Chondrocyte (in vitro differentiated cells): ENCODE measurements at places on chromosomes 12 and 14.

DNA sequence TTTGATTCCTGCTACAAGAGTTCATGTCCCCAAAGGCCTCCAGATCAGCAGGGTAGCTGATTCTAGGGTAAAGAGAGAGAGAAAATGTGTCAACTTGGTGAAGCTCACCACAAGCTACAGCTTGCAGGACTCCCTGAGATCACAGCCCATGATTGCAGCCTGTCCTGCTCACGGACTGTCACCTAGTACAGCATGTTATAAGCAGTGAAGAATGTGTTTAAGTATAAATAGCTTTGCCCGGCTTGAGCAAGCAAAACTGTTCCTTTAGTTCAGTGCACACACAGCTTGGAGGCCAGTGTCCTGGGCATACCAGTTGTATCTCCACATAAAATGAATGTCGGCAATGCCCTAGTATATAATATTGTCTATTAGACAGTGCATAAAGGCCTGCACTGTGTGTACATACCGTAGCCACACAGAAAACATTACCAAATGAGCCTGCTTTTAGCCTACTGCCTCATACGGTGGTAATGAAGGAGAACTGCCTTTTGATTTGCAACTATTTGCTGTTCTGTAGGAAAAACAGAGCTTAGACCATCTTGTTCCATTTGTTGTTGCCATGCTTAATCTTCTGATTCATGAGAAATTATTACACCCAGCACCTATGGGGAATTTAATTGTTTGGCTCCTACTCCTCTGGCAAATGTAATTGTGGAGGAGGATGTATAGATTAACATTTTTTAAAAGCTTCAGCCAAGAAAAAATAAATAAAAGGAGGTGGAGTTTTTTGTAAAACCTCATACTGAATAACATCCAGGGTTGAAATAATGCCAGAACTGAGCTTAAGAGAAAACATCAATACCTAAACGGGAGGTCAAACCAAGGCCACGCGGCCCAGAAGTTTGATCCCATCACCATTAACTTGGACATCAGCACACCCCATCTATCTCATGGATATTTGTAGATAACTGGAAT lies 108.1 kb upstream of the G2E3 start:
- DNase-seq, result no peak

DNA sequence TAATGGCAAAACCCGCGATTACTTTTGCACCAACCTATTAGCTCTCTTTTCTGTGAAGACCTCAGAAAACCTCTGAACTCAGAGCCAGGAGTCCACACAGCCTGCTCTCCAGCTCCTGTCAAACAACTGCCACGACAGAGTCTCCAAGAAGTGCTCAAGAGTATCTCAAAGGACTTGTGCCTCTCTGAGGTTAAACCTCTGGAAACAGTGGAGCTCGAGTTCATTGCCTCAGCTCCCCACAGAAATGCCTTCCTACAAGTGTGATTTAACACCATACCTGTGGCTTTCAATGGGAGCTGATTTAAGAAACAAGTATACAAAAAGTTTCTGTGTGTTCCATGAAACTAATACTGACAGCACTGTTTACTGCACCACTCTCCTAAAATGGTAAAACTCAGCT lies 20.1 kb downstream of the ACTN1 start:
- no peak for DNase-seq

DNA sequence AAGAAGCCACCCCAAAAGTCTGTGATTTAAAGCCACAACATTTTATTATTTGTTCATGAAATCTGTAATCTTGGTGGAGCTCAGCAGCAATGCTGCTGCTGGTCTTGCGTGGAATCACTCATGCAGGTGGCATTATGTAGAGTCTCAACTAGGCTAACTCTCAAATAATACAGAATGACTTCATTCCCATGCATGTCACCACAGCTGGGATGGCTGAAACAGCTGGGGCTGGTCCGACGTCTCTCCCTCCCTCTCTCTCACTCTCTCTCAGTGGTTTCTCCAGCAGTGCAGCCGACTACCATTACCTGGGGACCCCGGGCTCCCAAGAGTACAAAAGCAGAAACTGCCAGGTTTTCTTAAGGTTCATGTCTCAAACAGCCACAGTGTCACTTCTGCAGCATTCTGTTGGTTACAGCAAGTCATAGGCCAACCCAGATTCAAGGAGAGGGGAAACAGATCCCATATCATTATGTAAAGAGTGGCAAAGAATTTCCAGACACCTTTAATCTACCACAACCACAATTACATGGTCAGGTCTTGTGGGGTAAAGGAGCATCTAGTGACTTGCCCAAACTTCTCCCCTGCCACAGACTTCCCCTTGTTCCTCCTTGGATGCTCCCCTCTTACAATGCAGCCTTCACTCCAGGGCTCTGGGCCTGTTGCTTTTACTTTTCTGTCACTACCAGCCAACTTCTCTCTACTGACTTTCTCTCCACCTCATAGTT lies 192.0 kb upstream of the HMGA2 start:
- no peak for DNase-seq

- DNase-seq, result peak; percentile 84
These were observed 10.9 kb downstream of the TNS2 start for GRCh38 chr12:53060721-53061276.

DNA sequence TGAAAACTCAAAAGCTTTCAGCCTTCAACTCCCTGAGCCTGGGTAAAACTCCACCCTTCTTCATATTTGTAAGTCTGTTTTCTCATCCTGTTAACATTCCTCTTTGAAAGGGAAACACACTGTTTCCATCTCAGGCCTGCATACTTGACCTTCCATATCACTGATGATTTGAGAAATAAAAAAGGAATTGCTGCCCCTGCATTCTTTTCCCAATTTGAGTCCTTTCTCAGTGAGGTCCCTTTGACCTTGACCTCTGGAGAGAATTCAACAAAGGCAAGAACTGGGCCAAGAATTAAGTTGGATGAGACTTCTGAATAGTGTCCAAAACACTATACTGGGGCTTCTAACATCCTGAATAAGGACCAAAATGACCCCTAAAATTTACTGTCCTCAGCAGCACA lies 108.0 kb downstream of the AEBP2 start:
- no peak for DNase-seq

DNA sequence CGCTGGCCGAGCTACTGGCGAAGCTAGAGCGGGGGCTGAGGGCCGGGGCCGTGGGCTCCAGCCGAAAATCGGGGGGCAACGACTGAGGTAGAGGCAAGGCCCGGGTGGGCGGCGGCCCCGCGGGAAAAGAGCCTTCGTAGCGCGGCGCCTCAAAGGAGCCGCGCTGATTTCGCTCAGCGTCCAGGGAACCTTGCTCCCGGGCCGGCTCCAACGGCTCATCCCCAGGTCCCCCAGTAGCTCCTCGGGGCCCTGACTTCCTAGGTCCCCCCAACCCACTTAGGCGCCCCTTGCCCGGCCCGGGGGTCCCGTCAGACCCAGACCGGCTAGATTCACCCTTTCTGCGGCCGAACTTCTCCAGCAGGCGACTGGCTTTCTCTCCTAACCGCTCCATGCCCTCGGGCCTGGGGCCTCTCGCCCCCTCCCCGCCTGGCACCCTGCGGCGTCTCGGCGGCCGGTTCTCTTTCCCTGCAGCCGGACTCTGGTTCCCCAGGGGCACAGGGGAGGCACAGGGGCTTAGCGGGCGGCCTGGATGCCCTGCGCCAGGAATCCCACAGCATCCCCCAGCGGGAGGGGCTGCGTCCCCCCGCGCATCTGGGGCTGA lies 375 bp downstream of the AJUBA start:
- DNase-seq, result no peak

GRCh38 chr12:57724003-57724935 lies 14.3 kb downstream of the AGAP2 start:
- DNase-seq, result no peak

DNA sequence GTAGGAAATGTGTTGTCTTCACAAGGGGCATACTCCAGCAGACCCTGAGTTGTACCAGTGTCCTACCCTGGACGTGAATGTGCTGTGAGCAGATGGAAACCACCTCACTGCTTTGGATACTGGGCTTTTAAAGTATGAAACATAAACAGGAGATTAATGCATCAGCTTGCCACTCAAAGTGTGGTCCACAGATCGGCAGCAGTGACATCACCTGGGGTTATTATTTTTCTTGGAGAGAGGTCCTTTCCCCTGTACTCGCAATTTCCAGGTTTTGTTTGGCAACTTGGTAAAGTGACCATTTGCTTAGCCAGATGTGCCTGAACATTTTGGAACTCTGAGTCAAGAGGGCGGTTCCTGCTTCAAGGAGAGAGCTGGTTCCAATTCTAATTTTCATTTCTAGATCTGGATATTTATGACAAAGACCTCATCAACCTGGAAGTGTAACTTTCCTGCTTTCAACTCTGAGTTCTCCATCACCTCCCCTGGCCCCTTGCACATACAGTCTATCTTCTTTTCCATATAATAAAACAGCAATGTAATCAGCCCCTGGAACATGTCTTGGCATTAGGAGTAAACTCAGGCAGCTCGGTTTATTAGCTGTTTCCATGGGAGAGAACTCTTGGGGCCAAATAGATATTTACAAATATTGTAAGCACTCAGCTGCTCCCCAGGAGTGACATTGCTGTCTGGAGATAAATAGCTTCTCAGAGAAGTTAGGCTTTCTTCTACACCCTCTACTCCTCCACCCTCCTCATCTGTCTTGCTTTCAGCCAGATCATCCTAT lies 237.0 kb upstream of the TBX3 start:
- DNase-seq, result no peak

DNA sequence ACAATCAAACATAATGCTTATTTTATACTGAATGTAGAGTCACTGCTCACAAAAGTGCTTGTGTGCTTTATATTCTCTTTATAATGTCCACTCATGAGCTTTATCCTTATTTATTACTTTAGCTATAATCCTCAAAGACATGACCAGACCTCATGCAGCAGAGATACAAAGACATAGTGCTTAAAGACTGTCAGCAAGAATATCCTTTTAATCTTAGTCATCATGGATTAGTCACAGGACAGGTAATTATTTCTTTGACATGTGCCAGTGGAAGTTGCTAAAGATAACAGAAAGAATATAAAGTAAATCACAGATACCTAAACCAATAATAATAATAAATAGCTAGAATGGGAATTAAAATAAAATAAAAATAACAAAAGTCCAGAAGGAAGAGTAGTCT lies 707.5 kb downstream of the BCL11B start:
- no peak for DNase-seq

- no peak for DNase-seq
These were observed 3.6 kb downstream of the IFT43 start for GRCh38 chr14:75989134-75989533.

- DNase-seq, result no peak
These were observed 68.5 kb downstream of the BHLHE41 start for GRCh38 chr12:26056335-26056734.

- DNase-seq, result no peak
These were observed 32.3 kb downstream of the EFCAB11 start for GRCh38 chr14:89922031-89922907.

GRCh38 chr12:29863665-29864064 lies 79.9 kb upstream of the TMTC1 start:
- DNase-seq, result no peak

DNA sequence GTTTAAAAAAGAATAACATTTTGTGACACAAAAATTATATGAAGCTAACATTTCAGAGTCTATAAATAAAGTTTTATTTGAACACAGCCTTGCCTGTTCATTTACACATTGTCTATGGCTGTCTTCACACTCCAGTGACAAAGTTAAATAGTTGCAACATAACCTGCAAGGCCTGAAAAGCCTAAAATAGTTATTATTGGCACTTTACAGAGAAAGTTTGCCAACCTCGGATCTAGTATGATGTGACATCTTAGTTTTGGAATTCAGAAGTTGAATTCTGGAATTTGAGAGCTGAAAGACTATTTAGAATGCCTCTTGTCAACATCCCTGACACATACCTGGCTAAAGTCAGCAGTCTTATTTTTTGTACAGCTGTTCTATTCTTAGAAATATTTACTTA lies 68.3 kb downstream of the DYRK2 start:
- DNase-seq, result no peak

DNA sequence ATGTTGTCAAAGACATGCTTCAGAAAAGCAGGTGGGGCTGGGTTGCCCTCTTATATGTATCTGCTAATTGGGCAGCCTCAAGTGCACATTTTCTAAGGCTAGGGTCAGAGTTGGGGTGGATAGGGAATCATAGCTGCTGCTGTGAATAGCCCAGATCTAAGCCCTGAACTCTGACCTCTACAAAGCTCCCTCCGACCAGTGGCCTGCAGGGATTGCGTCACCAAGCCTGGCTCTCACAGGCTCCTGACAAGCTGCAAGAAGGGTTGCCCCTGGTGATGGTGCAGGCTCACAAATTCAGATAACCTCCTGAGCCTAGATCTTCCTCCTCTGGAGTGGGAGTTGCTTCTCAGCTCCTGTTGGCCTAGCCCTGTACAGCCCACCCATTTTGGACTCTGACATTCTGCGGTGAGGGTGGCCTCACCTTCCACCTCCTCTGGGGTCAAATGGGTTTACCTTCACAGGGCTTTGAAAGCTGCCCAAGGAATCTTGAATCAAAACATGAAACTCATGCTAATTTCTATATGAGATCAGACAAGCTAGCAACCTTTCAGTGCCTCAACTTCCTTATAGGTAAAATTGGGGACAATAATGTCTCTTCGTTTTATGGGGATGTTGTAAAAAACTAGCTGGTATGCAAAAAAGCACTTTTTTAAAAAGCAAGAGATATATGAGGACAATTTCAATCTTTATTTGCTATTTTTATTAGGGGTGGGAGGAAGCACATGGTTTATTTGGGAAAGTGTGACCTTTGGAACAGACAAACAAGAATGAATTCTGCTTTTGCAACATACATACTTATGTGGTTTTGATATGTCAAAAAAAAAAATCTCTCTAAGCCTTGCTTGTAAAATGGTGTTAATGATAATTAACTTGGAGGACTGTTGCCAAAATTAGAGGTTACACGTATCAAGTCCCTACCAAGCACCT lies 4.9 kb upstream of the SUSD6 start:
- DNase-seq, result no peak

DNA sequence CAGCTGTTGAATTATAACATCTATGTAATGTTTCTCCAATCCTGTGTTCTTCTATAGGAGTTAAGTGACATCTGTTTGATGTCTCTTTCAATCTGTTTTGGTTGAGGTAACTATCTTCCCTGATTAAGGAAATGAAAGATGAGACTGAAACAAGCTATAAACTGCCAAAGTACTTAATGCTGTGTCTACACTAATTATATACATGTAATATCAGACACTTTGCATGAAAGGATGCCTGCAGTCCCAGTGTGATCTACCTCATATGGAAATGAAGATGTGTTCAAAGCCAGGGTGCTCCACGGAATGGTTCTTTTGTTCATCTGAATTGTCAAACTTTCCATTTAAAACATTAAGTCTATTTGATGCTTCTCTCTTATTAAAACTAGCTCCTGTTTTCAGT lies 958.3 kb downstream of the GALC start:
- DNase-seq, result no peak

DNA sequence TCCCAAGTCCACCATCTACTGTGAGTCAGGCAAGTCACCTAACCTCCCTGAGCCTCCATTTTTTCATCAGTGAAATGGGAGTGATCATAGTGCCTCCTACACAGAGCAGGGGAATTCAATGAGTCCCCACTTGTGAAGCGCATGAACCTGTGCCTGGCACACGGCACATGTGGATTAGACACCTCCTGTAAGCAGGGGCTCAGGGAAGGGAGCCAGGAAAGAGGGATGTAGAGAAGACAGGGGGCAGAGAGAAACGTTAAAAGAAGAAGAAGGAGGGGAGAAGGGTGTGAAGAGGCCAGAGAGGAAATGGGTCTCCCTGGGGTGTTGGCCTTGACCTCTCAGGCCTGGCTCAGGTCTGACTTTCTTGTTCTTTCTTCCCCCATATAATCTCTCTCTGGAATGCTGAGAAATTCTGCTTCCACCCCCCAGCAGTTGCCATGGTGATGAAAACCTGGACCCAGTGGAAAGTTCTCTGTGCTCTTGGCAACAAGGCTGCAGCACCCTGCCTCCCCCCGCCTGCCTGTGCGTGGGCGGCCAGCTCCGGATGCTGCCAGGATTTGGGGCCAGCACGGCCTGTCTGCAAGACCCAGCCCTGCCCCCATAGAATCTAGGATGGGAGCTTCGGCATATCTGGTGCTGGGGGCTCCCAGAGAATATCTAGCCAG lies 94.5 kb downstream of the CALM1 start:
- DNase-seq, result peak; percentile 67
